ENCODE measurements at places on chromosomes 12 and 14.
A peak's percentile ranks its signal among the peaks of the same experiment; 100 is the strongest.

DNA sequence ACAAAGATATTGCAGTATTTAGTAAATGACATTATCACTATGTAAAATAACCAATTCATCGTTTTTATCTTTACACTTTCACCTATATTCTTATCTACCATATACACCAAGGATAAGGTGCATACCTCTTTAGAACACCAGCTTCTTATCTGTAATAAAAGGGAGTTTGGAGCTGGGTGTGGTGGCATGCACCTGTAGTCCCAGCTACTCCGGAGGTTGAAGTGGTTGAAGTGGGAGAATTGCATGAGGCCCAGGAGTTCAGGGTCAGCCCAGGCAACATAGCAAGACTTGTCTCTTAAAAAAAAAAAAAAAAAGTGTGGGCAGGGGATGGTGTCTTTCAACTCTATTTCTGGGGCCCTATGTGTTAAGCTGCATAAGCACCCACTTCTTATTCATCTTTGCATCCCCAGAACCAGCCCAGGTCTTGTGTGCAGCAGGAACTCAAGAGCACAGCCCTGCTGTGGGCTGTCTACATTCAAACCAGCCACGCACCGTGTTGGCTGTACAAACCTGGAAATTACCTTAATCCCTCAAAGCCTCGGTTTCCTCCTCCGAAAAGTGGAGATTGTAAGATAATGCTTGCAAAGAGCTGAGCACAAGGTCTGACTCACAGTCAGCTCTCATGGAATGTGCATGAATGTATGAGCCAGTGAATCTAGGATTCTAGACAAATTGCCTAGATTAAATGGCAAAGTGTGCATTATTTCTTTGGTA is 256.6 kb upstream of the FOXN3 start:
- DNase-seq: no peak

DNA sequence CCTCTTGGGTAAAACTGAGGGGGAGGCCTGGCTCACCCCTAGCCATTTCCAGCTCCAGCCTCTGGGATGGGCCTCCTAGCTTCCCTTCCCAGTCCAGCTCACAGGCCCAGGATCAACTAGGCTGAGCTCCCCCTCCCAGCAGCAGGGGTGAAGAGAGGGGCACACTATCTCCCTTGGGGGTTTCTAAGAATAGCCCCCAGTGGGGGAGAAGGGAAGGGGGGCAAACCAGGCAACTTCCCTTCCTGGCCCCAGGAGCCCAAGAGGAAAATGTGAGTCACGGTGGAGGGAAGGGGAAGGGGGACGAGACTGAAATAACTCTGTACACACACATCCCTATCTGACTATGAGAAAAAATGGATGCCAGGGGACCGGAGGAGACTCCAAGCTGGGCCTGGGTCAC is 9.0 kb downstream of the ADCY6 start:
- DNase-seq: peak; percentile 58

DNA sequence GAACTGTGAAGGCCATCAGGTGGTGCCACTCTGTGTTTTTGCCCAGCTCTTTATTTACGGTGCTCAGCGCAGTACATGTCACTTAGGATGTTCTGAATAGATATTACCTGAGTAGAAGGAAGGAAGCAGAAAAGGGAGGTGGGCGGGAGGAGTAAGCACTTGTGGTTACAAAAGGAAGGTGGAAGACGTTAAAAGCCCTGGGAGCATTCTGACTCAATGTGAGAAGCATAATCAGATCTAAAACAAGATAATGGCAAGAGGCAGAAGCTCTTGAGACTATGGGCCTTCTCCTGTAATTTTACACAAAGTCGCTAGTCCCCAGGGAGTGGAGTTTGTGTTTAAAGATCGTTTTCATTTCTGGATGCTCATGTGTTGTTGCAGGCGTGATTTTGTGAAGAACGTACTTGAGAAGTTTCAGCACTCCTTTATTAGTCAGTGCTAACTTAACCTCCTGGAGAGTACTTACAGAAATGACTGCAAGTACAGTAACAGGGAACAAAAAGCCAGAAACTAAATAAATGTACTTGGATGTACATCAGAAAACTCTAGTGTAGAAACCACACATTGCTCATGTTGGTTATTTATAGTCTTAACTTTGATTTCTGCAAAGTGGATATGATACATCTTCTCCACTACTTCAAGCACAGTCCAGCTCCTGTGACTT is 1523.5 kb downstream of the AACS start:
- no peak for DNase-seq

DNA sequence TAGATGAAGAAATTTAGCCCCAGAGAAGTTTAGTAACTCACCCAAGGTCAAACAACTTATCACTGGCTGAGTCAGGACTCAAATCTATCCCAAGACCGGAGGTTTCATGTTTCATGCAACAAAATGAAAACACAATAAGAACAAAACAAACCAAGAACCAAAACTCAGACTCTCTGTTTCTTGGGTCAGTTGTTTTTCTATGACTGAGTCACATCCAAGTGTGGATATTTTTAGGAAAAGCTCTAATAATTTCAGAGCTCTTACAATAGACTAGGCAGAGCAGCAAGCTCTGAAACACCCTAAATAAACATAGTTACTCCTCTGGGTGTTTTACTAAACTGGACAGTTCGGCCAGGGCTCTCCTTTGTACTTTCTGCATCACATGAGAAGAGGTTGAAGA is 87.6 kb upstream of the PRB2 start:
- DNase-seq: peak; percentile 46

- no peak for DNase-seq
Observed at GRCh38 chr14:104096318-104096717, 10.8 kb downstream of the ASPG start.

- DNase-seq: no peak
Observed at GRCh38 chr12:11927286-11927935, 143.3 kb upstream of the BCL2L14 start.

GRCh38 chr12:80864046-80864735 is 73.5 kb downstream of the LIN7A start:
- no peak for DNase-seq

DNA sequence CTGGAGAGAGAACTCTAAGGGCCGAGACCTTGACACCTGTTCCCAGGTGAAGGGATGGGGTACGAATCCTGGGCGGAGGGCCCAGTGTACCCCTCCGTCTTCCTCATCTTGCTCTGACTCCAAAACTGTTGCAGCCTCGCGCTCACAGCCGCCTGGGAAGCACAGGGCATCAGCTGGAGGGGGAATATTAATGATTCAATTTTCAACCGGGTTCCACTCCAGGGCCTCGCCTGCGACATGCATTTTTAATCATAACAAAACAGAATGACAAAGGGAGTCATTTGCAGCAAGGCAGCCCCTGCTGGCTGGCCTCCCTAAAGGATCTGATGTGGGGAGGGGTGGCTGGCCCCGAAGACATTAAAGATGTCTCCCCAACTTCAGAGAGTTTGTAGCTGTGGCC is 41.6 kb upstream of the ESRRB start:
- DNase-seq: no peak

- no peak for DNase-seq
Observed at GRCh38 chr12:52655251-52655650, 3.2 kb upstream of the KRT2 start.

DNA sequence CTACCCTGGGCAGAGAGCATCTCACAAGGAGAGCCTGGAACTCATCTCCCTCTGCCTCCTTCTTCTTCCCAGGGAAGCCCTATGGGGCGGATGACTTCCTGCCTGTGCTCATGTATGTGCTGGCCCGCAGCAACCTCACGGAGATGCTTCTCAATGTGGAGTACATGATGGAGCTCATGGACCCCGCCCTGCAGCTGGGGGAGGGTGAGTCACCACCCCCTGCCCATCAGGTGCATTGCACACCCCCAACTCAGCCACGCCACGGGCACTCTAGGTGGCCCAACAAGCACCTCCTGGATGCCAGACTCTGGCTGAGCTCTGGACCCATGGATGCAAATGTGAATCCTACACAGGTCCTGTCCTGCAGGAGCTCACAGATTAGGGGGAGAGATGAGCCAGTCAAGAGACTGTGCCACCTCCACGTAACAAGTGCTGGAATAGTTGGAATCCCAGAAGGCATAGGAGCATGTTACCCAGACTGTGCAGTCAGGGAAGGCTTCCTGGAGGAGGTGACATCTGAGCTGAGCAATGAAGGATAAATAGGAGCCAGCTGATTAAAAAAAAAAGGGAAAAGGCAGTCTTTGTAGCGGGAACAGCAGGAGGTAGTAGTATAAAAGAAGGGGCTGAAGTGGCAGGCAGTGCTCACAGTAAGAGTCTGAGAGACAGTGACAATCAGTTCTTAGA is 71.9 kb downstream of the LGMN start:
- no peak for DNase-seq

DNA sequence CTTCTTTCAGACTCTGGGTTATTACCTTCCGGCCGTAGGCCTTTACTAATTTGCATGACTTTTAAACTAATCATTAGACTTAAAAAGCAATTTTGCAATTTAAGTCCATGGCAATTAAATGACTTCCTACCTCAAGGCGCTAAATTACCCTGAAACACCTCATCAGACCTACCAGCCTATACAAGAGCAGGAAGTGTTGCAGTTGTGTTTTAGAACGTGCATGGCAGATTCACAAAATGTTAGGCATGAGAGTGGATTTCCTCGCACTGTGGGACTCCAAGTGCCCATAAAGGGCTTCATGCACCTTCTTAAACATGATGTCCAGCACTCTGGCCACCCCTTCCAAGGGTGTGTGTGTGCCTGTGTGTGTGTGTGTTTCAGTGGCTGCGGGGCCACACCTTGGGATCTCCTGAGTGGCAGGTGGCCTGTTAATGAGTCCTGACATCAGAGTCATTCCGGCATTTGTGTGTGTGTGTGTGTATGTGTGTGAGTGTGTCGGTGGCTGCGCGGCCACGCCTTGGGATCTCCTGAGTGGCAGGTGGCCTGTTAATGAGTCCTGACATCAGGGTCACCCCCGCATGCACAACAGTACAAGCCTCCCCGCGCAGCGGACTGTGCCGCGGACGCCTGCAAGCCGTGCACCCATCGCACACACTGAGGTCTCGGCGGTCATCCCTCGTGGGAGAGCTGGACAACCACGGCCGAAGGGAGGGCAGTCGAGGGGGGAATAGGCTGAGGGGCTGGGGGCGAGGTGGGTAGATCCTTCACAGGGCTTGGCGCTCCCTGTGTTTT is 900 bp downstream of the C2CD5 start:
- DNase-seq: no peak

DNA sequence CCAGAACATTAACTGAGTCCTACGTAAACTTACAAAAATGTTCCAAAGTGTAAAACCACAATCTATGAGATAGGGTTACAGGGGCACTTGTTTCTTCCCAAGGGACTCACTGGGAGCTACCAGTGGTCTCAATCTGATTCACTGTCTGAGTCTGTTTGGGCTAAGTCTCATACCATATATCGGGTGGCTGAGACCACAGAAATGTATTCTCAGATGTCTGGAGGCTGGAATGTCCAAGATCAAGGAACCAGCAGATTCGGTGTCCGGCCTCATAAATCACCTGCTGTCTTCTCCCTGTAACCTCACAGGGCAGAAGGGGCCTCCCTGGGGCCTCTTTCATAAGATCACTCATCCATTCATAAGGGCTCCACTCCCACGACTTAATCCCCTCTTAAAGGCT is 616.3 kb upstream of the TMEM132C start:
- DNase-seq: no peak

- no peak for DNase-seq
Observed at GRCh38 chr14:29851397-29851796, 76.2 kb downstream of the PRKD1 start.

- no peak for DNase-seq
Observed at GRCh38 chr14:74491956-74492775, 939 bp downstream of the NPC2 start.

- peak; percentile 58 for DNase-seq
Observed at GRCh38 chr12:8065991-8066594, at the start of gene C3AR1. Gene C3AR1, minus strand, starts transcription at chr12:8066359. Its CDS starts 6,174 bp downstream, at chr12:8060185.

GRCh38 chr14:64556526-64556925 is 6.8 kb downstream of the PPP1R36 start:
- DNase-seq: no peak
